Activated naive CD4-positive, alpha-beta T cell treated with Interleukin-2 at 50 U/mL for 16 hours (primary cell): ENCODE measurements at places on chromosomes 5 and 9.

DNA sequence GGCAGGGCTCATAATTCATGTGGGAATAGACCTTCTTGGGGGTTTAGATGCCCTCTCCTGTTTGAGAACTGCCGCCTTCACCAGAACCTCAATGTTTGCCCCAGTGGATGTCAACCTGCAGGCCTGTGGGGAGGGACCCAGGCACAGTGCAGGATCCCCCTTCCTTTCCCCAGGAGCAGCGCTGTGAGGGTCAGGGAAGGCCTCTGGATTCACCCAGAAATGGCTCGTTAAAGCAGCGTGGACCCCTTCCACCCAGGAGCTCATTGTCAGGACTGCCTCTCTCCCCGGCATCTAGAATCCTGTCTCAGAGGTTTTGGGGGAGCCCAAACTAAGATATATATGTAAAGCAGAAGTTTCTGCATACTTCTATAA is 188.3 kb downstream of the GADD45G start:
- no peak for DNase-seq

DNA sequence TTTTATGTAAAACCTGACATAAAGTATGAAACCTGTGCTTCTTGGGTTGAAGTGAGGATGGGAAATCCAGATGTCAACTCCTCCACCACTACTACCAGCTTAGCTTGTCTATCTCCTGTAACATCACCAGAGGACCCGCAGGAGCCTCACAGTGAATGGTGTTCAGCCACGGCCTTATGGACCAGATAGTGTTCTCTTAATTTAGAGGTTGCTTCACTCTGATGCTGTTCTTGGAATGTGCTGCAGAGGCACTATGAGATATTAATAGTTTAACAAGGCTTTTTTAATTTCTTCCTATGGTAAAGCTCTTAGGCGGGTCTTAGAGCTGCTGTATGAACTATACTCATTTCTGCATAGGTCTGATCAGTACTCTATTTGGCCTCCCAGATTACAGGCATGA is 27.9 kb downstream of the NFX1 start:
- no peak for DNase-seq

GRCh38 chr5:848671-849111 is 2.1 kb downstream of the ZDHHC11 start:
- no peak for DNase-seq

DNA sequence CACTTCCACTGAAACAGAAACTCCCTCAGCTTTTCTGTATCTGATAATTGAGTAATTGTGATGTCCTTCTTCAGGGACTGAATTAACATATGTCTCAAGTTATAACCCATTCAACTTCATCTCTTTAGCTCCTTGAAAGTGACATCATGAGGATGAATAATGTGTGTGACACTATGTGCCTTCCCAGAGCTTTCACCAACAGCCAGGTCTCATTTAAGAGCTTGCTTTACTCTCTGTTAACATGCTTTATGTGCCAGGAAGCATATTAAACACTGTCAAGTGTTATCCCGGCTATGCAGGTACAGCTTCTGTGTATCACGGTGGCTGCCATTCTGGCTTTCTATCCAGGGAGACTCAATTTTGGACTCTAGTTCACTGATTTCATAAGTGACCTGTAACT is 799.9 kb downstream of the CDH12 start:
- DNase-seq: no peak

DNA sequence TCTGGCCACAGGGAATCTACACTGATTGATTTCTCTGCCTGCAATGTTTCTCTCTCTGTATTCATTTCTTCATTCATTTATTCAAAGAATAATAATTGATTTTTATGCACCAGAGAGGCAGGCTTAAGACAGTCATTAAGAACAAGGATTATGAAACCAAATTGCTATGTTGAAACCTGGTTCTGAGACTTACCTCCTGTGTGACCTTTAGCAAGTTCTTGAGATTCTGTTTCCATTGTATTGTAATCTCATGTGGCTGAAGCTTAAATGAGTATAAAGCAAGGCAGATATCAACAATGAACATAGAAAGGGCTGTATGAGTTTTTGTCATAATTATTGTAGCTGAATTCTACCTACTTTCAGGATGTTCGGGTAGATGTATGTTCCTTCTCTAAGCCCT is 129.6 kb upstream of the GRIA1 start:
- no peak for DNase-seq

DNA sequence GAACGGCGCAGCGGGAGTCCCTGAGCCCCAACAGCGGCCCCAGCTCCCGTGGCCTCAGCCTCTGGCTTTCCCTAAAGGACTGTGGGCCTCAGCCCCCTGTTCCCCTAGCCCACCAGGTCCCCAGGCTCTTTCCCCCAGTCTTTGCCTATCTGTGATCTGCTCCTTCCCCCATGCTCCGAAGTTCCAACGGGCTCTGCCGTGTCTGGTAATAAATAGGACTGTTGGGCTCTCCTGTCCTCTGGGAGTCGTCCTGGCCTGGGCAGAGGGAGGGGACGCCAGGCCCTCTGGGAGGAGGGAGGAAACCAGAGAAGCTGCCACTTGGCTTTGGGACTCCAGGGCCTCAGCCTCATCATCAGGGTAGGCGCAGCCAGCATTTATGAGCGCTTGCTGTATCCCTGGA is 28.1 kb downstream of the ADGRD2 start:
- no peak for DNase-seq

DNA sequence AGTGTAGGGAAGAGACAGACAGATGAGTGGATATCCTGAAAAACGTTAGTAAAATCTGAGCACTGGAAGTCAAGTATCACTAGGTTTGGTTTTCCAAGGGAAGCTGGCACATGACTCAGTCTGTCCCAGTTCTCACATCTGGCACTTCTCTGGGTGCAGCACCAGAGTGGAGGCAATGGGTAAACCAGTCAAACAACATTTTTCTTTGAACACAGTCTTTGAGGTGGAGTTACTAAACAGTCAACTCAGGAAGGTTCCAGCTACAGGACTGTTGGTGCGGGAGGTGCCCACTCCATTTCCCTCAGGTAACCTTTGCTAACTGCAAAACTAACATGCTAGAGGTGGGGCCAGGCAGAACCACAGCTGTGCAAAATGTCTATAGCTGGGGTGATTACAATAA is 301.4 kb upstream of the RFX3 start:
- DNase-seq: no peak

DNA sequence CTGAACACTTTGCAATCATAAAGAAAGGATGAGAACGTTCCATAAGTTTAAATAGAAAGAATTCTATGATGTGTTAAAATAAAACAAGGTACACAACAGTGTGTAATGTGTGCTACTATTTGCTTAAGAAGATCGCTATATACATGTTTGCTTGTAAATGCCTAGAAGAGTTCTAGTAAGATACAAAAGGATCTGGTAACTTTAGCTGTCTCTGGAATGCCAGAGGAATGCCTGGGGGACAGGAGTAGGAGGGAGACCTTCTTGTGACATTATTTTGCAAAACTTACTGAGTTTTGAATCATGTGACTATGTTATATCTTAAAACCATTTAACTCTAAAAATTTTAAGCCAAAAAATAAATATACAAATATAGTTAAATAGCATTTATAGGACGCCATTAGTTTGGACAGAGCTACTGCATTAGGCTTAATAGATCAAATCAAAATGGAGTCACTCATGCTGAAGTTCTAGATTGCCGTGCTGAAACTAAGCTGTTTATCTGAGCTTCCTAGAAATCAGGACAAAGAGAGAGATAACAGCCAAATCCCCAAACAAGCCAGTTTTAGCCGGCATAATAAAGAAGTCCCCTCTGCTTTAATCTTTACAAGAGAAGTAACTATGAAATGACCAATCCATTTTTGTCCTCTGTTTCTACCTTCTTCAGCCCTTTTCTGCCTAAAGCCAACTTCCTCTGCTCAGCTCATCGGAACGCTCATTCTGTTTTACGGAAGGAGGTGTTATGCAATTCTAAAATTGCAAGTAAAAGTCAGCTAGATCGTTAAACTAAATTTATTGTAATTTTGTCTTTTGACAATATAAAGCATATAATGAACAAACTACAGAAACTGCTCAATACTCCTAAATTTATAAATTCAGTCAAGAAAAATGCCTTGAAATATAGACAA is 44.8 kb downstream of the LIX1 start:
- DNase-seq: no peak

DNA sequence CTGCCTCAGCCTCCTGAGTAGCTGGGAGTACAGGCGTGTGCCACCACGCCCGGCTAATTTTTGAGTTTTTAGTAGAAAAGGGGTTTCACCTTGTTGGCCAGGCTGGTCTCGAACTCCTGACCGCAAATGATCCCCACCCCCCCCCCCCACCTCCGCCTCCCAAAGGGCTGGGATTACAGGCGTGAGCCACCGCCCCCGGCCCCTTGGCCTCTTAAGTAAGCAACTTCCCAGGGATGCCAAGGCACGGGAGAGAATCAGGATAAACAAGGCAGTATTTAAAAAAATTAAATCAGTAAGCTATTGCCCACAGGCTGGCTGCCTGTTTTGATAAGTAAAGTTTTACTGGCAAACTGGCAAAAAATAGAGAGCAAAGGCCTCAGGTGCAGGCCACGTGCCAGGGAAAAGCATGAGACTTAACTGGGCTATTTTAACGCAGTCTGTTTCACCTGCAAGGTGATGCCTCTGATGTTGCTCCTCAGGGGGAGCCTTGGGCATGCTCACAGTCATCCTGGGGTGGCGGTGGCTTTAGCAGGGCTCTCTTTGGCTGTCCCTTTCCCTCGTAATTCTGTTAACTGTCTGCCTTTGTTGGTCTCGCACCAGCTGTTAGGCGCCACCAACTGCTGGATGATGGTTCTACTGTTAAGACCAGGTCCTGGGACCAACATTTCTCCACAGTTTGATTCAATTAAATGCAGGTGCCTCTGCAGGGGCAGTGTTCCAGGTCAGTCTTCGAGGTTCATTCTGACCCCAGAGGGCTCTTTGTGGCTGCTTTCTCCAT is 19.4 kb upstream of the RNF130 start:
- no peak for DNase-seq

- DNase-seq: no peak
Measured at GRCh38 chr9:23669776-23670175, 156.3 kb downstream of the ELAVL2 start.

- DNase-seq: no peak
Measured at GRCh38 chr9:121268598-121268850, 562 bp downstream of the GSN start.

- DNase-seq: no peak
Measured at GRCh38 chr5:1121891-1122290, 10.0 kb upstream of the SLC12A7 start.
